Activated CD8-positive, alpha-beta memory T cell treated with anti-CD3 and anti-CD28 coated beads for 1 hour (primary cell): ENCODE measurements at places on chromosomes 3 and 15.

- DNase-seq, result no peak
Observed at GRCh38 chr3:146605106-146605505, at the start of gene PLSCR5. TSS of gene PLSCR5 (minus strand) at chr3:146605346. CDS start at chr3:146605212, 134 bp downstream.

DNA sequence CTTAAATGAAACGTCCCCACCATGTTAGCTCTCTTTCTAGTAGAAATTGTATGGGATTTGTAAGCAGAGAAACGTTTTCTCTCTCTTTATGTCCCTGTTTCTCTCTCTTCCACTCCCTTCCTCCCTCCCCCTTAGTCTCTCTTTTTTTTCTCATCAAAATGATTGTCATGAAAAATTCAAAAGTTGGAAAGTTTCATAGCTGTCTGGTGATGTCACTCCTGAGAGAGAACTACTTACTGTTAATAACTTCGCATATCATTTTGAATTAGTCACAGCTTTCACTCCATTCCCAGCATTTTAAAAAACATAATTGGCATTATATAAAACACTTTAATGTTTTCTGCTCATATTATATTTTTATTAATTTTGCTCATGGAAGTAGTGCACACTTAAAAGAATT, 331.1 kb downstream of the C3orf38 start:
- DNase-seq, result no peak

DNA sequence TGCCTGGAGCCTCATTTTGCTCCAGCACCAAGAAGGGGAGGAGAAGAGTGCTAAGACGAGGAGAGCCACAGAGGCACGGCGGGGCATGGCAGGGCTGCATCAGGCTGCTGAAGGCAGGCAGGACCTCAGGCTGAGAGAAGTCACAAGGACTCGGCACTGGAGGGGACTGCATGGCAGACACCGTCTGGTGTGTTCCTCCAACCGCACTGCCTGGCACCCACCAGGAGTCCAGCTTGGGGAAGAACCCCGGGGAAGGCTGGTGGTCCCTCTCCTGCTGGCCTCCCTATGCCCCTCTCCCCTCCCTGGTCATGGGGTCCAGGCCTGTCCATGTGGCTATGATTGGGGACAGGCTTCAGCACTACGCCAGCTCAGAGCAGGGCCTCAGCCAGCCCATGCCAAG, 153.2 kb upstream of the MEF2A start:
- no peak for DNase-seq

DNA sequence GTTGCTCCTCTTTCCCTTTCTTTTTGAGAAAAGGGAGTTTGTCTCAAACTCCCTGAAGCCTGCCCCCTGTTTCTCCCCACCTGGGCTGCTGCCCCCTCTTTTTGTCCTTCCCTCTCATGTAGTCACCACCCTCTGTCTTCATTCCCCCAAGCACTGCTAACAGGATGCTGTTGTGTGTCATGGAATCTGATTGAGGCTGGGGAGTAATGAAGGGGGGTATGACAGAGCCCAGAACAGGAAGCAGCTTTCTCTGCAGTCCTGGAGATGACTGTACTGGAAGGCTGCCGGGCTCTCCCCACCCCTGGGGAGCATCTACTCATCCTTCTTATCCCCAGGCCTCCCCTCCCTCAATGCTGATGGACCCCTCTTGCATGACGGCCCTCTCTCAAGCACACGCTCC, 181.6 kb downstream of the ABHD5 start:
- no peak for DNase-seq

- DNase-seq, result no peak
Observed at GRCh38 chr15:32802286-32802936, 84.6 kb downstream of the GREM1 start.

- DNase-seq, result no peak
Observed at GRCh38 chr3:10758304-10759037, 57.6 kb upstream of the SLC6A11 start.

- no peak for DNase-seq
Observed at GRCh38 chr3:133474251-133474801, 74.5 kb downstream of the BFSP2 start.

DNA sequence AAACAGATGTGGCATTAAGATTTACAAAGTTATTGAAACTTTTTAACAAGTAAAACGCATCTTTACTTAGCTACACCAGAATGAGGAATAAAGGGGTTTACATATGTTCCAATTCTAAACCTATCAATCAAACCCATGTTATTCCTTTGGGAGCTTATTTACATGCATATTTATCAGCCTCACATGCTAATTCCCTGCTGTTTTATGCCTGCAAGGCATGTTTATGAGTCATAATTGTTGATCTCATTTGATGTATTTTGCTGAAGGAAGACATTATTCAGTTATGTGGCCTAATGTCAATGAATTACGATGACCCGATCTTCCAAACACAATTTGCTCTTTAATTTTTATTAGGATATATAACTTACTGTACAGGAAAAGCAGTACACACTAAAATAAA, 272.9 kb downstream of the TBC1D5 start:
- DNase-seq, result no peak

- no peak for DNase-seq
Observed at GRCh38 chr3:178483704-178484103, 52.5 kb upstream of the KCNMB2 start.

DNA sequence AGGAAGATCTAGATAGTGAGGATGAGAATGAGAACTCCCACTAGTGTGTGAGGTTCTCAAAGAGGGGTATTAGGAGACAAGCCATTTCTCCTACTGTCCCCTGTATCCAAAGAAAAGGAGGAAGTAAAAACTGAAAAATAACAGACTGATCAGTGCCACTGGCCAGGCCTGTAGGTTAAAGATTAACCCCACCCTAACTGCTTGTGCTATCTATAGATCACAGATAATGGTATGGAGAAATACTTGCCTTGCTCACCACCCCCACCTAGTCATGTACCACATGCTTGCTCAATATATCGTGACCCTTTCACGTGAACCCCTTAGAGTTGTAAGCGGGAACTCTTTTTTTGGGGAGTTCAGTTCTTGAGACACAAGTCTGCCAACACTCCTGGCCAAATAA, 519.7 kb upstream of the FRG2C start:
- no peak for DNase-seq

DNA sequence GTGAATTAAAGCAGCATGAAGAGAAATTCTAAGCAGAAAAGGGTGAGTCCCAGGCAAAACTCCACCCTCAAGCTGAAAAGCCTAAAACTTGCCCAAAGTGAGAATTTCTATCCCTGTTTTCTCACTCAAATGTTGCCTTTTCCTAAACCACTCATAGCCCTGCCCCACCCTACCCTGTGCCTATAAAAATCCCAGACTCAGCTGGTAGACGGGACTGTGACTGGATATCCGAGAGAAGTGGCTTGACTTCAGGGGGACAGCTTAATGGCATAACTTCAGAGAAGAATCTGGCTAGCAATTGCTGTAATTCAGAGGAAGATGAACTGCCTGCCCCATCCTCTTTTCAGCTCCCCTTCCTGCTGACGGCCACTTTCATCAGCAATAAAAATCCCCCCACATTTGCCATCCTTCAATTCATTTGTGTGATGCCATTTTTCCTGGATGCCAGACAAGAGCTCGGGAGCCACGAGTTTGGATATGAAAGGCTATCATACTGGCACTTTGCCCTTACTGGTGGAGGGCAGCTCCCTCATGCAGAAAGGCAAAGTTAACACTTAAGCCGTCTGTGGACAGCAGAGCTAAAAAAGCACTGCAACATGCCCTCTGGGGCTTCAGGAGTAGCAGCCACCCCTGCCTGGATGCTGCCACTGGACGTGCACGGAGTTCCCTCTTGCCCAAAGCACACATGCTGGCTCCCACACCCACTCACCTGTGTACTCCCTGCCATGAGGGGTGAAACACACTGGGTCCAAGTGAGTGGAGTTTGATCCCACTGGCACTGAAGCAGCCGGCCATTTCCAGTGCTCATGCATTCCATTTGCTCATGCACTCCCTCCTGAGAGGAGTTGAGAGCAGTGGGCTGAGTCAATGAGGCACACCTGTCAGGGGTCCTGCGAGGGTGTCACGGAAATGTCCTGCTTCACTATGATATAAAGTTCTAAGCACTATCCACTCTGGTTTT, 670.6 kb downstream of the PLOD2 start:
- DNase-seq, result no peak

DNA sequence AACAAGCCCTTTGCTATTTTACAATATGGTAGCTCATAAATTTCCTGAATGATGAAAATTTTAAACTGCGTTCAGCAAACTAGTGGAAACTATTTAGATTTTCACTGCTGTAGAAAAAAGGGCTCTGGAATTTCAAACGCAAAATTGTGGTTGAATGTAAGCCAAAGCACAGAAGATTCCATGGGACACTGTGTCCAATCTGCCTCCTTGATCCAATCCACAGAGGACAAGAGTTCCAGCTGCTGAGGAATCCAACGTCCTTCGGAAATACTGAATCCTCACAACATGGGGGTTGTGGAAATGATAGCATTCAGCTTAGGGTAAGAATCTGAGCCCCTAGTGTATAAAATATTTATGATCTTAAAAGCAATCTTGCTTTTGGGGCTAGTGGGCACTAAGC, 161.0 kb downstream of the PLD1 start:
- DNase-seq, result no peak

- no peak for DNase-seq
Observed at GRCh38 chr3:48997102-48997635, 7.1 kb downstream of the P4HTM start.

GRCh38 chr3:30286811-30287210, 319.6 kb upstream of the TGFBR2 start:
- no peak for DNase-seq

DNA sequence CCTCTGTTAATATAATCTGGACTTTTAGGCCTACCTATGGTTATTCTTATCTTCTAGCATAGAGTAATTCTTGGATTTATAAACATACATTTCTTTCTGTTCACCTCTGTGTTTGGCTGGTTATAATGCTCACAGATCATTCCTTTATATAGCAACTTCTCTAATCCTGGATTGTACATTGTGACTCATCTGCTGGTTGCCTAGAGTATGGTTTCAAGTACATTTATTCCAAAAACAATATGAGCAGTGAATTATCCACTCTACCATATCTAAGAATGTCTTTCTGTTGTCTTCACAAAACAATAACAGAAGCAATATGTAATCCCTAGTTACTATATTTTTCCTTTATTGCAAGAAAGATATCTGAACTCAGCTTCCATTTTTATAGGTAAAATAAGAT, 35.3 kb downstream of the FSIP1 start:
- DNase-seq, result no peak

DNA sequence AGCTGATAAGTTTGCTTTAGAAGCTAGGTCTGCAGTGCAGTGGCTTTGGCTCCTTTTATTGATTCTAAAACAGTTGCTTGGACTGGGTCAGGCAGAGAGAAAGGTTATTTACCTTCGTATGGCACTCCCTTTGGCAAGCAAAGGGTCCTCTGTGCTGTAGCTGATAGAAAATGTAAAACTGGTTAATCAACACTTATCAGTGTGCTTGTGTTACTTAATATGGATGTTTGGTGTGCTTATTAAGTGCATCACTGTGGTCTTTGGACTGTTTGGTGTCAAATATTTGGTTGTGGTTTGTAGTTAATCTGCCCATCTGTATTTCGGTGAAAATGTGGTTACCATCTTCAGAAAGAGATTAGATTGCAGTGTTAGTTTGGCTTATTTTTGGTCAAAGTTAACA, 16.0 kb downstream of the UBE2E2 start:
- DNase-seq, result no peak

DNA sequence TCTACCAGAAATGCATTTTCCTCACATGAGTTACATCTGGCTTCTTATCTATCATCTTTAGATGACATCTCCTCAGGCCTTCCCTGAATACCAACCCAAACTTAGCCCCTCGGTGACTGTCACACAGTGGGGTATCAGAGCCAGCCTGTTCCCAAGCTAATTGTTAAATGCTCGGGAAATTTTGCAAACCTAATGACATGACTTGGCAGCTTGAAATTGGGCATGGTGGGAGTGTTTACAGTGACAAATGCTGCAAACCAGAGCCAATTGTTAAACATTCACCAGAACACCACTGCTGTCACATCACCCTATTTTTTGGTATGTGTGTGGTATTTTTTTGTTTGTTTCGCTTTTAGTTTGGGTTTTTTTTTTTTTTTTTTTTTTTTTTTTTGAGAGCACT, 130.8 kb downstream of the HCN4 start:
- DNase-seq, result no peak

DNA sequence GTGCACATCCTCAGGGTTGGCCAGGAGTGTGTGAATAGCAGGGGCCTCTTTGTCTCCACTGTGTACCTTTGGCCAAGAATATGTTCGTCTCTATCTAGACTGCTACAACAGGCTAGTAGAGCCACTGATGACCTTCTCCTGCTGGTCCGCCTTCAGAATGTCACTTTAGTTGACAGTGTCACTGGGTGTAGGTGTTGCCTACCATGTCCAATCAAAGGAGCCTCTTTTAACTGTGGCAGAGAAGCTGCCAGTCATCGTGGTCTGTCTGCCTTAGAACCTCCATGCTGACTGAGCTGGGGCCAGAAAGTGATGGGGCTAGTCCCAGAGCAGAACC, 40.1 kb downstream of the OXSR1 start:
- DNase-seq, result no peak

GRCh38 chr3:58979840-58980239, 70.0 kb downstream of the CFAP20DC start:
- DNase-seq, result no peak

DNA sequence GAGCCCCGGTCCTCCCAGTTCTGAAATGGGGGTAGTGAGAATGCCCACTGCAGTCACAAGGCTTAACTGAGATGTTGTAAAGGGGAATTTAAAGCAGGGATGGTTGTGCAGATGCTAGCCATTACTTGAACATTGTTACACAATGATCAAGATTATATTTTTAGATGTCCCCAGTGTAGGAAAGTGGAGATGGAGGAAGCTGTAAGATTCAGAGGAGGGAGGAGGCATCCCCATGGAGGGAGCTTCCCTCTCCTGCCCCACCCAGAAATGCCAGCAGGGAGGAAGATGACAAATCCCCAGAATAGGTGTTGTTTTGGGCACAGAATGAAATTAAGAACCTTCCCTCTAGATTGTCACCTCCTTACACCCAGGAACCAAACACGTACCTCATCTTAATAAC, 46.1 kb downstream of the EFCAB12 start:
- DNase-seq, result no peak

- DNase-seq, result no peak
Observed at GRCh38 chr3:34876997-34877396, 762.3 kb upstream of the ARPP21 start.

DNA sequence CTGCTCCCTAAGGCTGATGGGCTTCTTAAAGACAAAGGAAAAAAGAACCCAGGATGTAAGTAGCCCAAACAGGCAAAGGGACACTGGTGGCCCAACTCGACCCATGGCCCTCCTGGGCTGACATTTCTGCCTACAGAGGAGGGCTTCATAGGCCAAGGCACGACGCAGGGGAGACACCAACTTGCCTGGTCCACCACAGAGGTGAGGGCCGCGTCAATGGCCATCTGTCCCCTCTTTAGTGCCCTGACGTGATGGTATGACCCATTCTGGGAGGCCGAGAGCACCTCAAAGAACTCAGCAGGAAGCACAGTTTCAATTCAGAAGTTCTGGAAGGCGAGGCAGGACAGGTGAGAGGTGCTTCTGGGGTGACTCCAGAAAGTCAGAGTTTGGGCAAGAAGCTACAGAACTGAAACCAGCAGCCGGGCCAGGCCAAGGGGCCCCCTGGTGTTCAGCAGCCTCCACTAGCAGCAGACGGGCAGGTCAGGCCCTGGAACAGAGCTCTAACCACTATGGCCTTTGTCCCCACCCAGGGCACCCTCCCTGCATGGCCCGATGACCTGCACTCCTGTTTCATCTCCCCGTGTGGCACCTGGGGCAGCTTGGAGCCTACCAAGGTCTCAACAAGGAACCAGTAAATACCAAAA, 45.1 kb downstream of the HMCES start:
- no peak for DNase-seq
